ENCODE measurements at places on chromosomes 5 and 9.

DNA sequence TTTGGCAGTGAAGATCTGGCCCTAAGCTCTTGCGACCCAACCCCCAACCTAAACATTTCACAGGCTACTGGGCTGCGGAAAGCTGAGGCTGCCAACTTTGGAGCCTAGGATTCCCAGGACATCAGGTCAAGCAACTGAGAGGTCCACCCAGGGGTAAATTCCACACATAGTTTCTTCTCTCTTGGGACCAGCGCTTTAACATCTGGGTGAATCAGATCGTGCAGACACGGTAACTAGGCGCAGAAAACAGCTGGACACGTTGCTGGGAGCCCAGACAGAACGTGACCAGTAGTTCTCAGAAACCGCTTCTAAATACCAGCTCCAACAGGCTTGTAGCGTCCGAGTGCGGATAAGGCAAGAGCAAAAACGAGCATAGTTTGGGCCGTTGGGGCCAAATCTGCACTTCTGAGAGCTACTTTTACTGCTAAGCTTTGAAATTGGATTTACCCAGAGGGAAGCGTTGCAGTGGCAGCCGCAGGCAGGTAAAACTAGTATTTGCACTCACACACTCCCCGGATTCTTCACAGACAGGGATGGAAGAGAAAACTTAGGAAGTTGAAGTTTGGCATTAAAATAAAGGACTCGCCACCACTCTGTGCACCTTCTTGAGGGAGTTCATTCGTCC is 11.8 kb downstream of the ITGA1 start:
- DNase-seq: no peak

DNA sequence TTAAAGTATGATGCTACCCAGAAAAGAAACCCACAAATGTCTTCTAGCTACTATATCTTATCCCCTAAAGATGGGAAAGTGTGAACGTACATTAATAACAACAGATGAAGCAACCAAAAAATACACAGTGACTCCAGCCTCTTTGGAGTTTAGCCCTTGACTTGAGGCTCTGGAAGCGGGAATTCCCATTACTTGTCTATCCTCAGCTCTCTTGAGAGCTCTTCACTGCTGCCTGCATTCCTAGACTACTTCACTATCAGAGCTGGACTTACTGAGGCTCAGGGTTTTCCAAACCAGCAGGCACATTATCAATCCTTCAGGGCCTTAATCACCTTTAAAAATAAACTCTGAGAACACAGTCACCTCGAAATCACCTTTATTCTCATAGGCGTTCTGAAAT is 1.0 kb upstream of the NME5 start:
- DNase-seq: no peak

- DNase-seq: no peak
Observed at GRCh38 chr5:89123581-89123980, 240.6 kb upstream of the MEF2C start.

DNA sequence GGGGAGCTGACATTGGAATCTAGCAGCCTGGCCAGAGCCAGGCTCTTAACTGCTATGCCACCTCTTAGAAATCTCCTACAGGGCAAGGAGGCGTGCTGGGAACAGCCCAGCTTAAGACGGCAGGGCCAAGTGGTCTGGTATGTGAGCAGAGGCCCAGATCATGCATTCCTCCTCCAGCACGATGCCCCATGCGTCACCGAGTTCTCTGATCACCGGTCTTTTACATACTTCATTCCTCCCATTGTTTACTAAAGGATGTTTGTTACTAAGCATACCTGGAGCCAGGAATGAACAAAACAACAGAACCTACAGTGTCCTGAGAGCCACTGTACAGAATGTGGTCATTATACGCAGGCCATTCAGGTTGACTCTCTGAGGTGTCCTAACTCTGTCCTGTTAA is 73.8 kb downstream of the TRIO start:
- no peak for DNase-seq

GRCh38 chr5:63535840-63536602 is 426.2 kb downstream of the HTR1A start:
- DNase-seq: no peak

DNA sequence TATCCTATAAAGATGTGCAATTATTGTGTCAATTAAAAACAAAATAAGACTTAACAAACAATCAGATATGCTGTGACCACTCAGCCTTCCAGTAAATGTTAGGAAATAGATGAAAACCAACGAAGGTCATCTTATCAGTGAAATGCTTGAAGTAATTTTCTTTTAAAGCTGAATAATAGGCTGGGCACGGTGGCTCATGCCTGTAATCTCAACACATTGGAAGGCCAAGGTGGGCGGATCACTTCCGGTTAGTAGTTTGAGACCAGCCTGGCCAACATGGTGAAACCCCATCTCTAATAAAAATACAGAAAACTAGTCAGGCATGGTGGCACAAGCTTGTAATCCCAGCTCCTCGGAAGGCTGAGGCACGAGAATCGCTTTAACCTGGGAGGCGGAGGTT is 31.2 kb downstream of the NLN start:
- no peak for DNase-seq

- no peak for DNase-seq
Observed at GRCh38 chr5:177357146-177357458, 622 bp upstream of the RGS14 start.

GRCh38 chr5:171629221-171629620 is 156.4 kb upstream of the SMIM23 start:
- no peak for DNase-seq

GRCh38 chr9:87497604-87498045 is at the start of gene DAPK1:
Gene DAPK1, plus strand, starts transcription at chr9:87497867. Its CDS starts 1,211 bp downstream, at chr9:87499078.
- no peak for DNase-seq

DNA sequence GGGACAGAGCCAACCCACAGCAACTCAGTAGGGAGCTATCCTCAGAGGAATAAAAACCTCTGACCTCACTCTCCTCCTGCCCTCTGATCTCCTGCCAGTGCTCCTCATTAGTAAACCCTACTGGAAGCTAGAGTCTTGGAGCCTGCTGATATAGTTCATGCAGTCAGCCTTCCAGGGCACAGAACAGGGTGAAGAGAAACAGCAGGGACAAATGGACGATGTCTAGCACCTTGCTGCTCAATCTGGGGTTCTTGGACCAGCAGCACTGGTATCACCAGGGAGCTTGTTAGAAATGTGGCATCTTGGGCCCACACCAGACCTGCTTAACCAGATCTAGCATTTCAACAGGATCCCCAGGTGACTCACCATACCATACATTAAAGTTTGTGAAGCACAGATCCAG is 5.5 kb upstream of the GALNT12 start:
- no peak for DNase-seq

DNA sequence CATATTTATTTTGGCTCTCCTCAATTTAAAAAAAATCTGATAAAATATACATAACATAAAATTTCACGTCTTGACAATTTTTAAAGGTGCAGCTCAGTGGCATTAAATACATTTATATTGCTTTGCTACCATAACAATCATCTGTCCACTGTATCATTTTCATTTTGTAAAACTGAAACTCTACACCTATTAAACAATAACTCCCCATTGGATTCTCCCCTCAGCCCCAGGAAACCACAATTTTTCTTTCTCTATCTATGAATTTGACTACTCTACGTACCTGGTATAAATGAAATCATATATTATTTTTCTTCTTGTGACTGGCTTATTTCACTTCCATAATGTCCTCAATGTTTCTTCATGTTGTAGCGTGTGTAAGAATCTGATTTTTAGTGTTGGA is 563.5 kb downstream of the PRR16 start:
- DNase-seq: no peak

DNA sequence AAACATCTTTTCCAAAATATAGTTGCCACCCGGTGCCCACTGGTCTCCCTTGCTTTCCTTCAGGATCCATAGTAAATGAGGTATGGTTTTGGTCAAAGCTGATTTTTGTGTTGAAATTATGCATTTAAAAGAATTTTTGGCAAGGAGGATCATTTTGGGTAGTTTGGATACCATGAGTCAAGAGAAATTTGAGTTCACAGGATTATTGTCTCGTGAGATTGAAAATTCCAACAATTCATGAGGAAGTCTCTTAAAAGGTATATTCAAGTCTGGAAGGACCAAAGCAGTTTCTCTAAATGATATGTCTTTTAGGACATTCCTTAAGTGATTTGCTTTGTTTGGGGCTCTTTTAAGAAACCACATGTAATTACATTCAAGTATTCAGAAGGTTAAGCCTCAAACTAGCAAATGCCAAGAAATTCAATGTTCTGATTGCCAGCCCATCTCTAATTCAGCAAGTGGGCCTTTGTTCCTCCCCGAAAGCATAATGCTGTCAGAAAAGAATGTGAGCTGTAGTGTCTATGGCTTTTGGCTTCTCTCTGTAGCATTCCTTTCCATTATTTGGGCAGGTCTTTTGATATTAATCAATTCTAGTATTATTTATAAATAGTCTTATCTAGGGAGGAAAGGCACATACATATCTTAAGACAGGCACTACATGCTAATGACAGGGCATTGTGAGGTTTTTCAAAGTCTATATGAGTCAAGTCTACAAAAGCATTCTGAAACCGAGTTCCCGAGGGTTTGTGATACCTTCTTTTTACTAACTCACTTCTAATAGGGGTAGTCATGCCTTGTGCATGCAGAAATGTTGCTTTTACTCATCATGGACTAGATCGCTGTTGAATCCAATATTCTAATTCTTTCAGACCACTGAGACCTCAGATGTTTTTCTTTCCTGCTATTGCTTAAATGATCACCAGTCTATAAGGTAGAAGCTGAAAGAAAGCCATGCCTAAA is 453.9 kb downstream of the ENC1 start:
- DNase-seq: no peak

- DNase-seq: no peak
Observed at GRCh38 chr5:132776938-132777208, 166 bp downstream of the SEPTIN8 start.

DNA sequence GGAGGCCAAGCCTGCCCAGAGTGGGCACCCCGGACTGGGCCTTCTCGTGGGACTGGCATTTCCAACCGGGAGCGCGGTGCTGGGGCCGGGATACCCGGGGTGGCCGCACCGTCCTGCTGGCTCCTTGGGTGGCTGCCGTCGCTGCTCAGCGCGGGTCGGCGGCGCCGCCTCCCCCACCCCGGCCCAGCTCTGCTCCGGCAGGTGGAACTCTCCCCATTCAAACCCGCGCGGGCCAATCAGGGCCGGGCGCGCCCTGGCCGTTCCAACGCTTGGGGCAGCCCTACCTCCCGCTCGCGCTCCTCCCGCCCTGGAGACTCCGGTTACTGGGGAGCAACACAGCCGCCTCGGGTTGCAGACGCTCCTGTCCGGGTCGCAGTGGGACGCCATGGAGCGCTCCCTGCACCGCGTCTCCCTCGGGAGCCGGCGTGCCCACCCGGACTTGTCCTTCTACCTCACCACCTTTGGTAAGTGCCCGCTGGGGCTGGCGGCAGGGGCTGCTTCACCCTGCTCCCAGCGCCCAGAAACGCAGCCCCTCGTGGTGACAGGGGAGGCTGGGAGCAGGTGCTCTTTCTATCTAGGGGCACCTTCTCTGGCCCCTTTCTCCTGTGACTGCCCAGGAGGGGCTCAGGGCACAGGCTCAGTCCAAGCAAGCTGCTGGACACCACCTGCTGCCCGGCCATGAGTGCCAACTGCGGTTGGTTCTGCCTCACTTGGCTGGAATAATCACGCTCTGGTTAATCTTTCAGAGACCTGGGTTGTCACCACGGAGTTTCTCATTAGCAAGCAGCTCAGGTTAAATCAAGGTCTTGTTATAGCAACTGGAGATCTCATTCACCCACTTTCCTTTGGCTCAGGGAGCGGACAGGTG is at the start of gene RGS3:
TSS of gene RGS3 (plus strand) at position 310 of the 868 bp plus-strand sequence. CDS start at position 386, 76 bp downstream.
- DNase-seq: no peak

DNA sequence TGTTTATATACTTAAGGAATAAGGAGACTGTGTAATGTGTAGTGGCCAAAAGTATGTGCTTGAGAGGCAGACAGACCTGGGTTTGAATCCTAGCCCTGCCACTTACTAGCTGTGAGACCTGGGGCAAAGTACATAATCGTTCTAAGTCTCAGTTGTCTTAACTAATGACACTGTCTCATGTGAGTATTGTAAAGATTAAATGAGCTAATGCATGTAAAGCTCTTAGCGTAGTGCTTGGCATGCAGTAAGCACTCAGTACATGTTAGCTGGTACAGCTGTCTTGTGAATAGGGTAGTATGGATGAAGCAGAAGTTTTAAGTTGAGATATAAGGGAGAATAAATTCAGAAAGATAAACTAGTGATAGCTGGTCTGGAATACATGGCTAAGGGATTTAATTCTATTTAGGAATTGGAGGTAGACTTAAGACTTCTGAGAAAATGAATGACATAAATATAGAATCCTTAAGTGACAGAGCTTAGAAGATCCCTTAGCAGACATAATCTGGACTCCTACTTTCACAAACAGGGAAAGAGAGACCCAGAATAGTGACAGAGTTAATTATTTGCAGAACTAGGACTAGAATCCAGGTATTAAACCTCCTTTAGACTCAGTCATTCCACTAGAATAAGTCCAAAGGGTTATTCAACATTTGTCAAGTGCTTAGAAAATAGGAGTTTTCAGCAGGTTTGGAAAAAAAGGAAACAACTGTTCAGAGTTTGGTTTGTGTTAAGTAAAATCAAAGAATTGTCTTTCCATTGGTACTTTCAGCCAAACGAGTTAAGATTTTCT is 13.1 kb downstream of the GPR21 start:
- DNase-seq: no peak

GRCh38 chr5:16792598-16793275 is 143.4 kb downstream of the MYO10 start:
- no peak for DNase-seq

GRCh38 chr5:35202319-35203111 is 27.8 kb downstream of the PRLR start:
- DNase-seq: no peak

- DNase-seq: no peak
Observed at GRCh38 chr5:139277171-139277570, 16.4 kb upstream of the MATR3 start.

DNA sequence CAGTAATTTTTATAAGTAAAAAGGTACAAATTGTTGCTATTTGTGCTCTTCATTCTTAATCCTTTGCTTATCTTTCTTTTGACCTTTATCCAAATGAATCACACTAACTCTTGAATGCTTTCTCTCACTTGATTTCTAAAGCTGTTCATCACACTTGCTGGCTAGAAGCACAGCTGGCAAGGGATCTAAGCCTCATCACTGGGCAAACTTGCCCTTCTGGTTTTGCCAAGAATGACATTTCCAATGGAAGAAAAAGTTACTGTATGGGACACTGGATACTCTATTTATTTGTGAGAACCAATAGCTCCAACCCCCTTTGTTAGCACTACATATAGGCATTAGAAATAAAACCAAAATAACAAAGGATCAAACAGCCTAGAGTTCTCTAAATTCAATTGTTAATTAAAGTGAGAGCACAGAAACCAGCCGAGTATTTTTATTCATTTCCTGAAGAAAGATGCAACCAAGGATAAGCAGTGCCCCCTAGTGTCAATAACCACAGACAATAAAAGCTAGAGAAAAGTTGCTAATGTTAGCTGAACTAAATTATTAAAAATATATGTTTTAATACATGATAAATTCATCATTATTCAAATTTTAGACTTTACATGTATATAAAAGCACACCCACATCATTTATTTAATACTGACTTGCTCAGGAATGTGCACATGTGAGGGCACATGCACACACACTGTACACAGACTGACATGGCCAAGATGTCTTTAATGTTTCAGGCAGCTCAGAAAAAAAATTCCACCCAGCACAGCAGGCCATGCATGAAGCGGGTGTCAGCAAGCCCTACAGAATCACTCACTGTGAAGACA is 59.8 kb upstream of the POU5F2 start:
- no peak for DNase-seq

GRCh38 chr9:14272927-14273528 is 40.9 kb downstream of the NFIB start:
- DNase-seq: no peak

GRCh38 chr9:131096269-131097125 is at the start of gene AIF1L:
Gene AIF1L, plus strand, starts transcription at chr9:131096531. Its CDS starts 99 bp downstream, at chr9:131096630.
- no peak for DNase-seq
